SJSA1 (cell line): ENCODE measurements at places on chromosomes 5 and 9. TPM values are rescaled to one million over a fixed set of nuclear protein-coding genes. Genes with fewer than 3 reads are reported as not detected.

The KIF4B gene
- total RNA-seq = not detected in 2 replicates

DNA sequence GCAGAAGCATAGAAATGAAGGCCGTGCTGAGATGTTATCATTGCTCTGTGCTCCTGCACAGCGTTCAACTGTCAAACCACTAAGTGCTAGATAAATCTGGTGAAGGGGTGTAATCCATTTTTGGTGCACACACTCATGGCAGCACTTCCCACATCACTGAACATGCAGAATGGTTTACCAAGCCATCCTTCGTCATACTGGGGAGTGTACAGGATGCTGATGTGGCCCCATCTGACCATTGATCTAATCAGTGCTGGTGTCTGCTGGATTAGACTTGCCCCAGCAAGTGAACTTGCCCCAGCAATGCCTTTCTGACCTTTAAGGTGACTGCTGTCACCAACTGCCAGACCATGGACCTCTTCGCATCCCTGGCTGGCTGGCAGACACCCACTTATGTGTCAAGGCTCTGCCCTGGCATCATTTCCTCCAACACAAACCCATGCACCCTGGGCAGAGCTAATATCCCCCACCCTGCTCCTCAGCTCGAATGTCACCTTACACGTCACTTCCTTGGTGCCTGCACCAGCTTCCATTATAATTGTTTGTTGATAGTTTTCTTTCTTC is 4.2 kb upstream of the SEMA4D start:
- H3K27me3 ChIP-seq = 0 out of 2 replicates have a peak, but pooled peaks cover 3% of the 10 kb centered on the region
- H3K36me3 ChIP-seq = no peaks in the 10 kb centered on the region
- H3K4me3 ChIP-seq = no peak overlapping the region
- no peak for DNase-seq
- H3K4me1 ChIP-seq = no peaks in the 10 kb centered on the region

The ADAMTS2 gene
- total RNA-seq = 1.4 and 4.9 TPM in 2 replicates

DNA sequence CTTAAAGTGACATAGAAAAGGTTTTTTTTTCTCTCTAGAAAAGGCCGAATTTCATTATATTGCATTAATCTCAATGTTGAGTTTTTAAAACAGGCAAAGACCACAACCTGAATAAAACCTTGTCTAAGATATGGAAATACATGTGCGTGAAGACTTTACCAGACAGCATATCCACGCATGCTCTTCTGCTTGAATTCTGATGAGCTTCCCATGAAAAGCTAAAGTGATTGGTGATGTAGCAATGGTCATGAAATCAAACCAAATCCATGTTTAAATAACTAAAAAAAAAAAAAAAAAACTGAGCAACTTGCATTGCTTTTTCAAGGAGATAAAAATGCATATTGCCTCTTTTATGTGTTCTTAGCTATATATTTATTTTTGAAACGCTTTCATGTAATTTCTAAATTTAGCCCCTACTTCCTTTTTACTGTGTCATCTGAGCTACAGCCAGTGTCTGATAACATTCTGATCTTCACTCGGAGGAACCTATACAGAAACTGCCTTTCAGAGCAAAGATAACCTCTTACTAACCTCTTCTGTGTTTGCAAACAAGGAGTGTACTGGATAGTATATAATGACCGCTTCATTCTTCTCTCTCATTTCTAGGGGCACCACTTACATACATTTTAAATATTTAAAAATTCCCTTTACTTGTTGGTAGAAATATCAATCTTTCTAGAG is 179.1 kb upstream of the GNA14 start:
- no peak overlapping the region for H3K27ac ChIP-seq
- H3K27me3 ChIP-seq = no peaks in the 10 kb centered on the region
- H3K4me3 ChIP-seq = no peak overlapping the region
- H3K4me1 ChIP-seq = peaks cover 13% of the 10 kb centered on the region

DNA sequence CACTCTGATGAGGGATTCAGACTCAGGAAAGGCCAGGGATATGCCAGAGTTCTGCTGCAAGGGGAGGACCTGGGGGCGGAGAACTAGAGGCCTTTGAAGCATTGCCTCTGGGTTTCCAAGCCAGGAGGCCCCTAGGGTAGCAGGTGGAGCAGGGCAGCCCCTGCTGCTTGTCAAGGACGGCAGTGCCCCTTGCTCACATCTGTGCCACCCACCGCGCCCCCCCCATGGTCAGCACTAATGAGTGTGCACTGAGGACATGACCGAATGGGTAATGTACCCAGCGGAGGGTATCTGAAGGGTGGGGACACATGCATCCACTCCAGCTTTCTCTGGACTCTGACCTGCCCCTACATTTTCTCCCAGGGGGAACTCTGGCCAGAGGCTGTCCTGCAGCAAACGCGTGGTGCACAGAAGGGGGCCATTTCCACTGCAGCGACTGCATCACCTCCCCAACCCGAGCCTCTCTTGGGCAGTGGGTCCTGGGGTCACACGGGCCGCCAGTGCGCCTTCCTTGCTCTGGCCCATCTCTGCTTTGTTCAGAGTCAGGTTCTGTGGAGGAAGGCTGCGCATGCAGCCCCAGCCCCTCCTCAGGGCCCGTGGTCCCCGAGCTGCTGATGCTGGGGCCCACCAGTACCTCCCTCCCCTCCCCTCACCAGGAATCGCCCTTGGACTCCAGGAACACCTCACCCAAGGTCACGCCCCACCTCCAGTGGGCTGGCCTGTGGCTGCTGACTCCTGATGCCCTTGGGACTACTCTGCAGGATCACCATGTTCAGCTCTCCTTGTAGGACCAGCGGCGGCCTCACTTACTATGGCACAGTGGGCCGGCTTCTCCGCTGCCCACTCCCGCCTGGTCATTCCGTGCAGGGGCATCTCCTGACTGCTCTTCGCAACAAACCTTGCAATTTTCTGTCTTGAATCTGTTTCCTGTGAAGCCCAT is 31.2 kb downstream of the STC2 start:
- DNase-seq = no peak
- no peaks in the 10 kb centered on the region for H3K27me3 ChIP-seq
- H3K36me3 ChIP-seq = no peaks in the 10 kb centered on the region; the same call in 1 of the 2 replicates
- H3K27ac ChIP-seq = no peak overlapping the region
- peaks cover 11% of the 10 kb centered on the region for H3K4me1 ChIP-seq

DNA sequence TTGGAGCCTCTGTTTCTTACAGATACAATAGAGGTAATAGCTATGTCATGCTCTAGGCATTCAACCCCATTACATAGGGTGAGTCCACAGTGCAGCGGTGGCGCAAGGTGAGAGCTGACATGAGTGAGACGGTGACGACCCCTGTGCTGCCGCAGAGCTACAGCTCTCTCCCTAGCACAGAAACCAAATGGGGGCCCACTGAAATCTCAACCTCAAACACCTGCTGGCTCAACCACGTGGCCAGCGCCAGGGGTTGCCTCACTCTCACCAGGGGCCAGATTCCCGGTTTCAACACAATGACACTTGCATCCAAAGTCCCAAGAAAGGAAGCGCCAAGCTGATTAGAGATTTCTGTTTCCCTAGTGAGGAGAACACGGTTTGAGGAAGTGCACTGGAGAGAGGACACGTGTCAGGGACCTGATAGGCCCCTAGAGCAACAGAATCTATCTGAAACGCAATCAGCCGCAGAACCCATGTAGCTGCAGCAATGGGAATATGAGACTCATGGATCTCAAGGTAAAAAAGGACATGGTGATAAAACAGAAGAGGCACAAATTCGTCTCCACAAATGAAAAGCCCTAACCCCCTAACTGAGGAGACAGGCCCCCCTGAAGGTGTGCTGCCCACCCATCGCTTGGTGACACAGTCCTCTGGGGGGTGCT is 114.3 kb downstream of the CRB2 start:
- H3K4me1 ChIP-seq = no peaks in the 10 kb centered on the region
- no peaks in the 10 kb centered on the region for H3K36me3 ChIP-seq
- no peaks in the 10 kb centered on the region for H3K27me3 ChIP-seq
- no peak for DNase-seq
- H3K4me3 ChIP-seq = no peak overlapping the region

GRCh38 chr9:18111146-18111545 is 362.8 kb upstream of the ADAMTSL1 start:
- H3K4me1 ChIP-seq = no peaks in the 10 kb centered on the region
- H3K4me3 ChIP-seq = no peak overlapping the region
- no peak overlapping the region for H3K27ac ChIP-seq
- no peak for DNase-seq

The NMUR2 gene
- total RNA-seq = not detected in 2 replicates

The NUDT12 gene
- 12.6 and 13.9 TPM in 2 replicates for total RNA-seq

- no peaks in the 10 kb centered on the region for H3K4me1 ChIP-seq
- DNase-seq = no peak
- H3K36me3 ChIP-seq = 0 out of 2 replicates have a peak, but pooled peaks cover 3% of the 10 kb centered on the region
- H3K27me3 ChIP-seq = no peaks in the 10 kb centered on the region
- no peak overlapping the region for H3K27ac ChIP-seq
Measured at GRCh38 chr5:127053049-127053448, 20.3 kb downstream of the C5orf63 start.

The FOXD4L4 gene
- not detected in 2 replicates for total RNA-seq

DNA sequence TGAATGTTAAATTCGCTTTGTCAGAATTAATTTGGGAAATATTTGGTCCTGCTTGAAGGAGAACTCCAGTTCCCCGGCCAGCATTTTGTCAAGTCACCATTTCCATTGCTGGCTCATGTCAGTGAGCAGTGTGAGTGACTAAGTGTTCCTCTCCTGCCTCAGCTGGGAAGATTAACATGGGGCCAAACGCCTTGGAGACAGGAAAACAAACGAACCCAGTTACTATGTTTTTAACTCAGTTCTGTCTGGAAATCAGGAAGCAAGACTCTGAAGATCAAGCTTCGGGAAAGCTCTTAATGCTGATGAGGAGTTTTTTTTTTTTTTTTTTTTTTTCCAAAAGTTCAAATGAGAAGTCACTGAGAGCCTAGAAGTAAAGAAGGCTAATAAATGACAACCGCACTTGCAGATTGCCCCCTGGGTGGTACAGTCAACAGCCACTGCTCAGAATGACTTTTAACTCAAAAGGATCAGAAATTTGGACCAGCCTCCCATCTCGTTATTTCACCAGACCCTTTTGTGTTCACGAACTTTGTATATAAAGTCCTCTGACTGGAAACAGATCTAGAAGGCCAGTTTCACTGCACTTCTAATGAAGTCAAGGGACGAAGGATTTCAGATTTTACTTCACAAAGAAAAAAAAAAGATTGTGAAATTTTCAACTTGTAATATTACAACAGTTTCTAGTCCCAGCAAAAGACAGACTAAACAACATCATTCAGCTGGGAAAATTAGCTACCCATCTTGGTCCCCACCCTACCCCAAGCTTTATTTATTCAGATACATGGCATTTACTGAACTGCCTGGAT is 121.3 kb downstream of the LHFPL2 start:
- H3K4me1 ChIP-seq = peaks cover 25% of the 10 kb centered on the region
- H3K36me3 ChIP-seq = no peaks in the 10 kb centered on the region
- peak overlapping the region; percentile 41 for H3K27ac ChIP-seq
- peak; percentile 58 for DNase-seq
- no peak overlapping the region for H3K4me3 ChIP-seq
- no peaks in the 10 kb centered on the region for H3K27me3 ChIP-seq

The NTRK2 gene
- total RNA-seq = 0.16 TPM in 2 replicates

DNA sequence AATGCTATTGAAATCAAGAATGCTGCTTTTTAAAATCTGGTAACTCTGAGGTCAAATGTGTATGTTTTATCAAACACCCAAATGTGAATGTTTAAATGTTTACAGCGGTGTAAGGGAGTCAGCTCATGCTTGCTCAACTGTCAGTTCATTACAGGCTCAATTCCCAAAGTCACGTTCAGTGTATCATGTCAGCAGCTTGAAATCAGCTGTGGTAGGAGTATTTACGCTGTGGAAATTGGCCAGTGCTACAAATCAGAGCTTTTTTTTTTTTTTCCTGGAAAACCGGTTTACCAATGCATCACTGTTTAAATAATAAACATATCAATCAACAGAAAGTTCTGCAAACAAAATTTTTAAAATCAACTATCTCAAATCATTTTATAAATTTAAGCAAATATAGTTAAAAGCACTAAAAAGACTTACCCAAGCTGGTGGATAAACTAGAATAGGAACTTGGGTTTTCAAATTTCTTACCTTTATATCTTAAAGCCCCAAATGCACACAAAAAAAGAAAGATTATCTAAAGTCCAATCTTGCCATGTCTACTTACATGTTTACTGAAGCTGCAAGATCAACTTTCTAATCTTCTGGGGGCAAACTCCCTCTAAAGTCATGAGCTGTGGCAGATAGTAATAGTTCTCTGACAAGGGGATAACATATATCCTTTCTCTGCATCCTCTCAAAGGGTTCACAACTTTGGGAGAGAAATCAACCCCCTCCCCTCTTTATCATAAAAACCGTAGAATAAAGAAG is 57.6 kb upstream of the GRAMD2B start:
- H3K4me1 ChIP-seq = peaks cover 20% of the 10 kb centered on the region
- H3K27me3 ChIP-seq = no peaks in the 10 kb centered on the region
- H3K4me3 ChIP-seq = no peak overlapping the region
- no peaks in the 10 kb centered on the region for H3K36me3 ChIP-seq
- DNase-seq = no peak

- no peak overlapping the region for H3K27ac ChIP-seq
- no peaks in the 10 kb centered on the region for H3K27me3 ChIP-seq
- no peaks in the 10 kb centered on the region for H3K36me3 ChIP-seq
- no peak for DNase-seq
- H3K4me1 ChIP-seq = peaks cover 10% of the 10 kb centered on the region
- H3K4me3 ChIP-seq = no peak overlapping the region
Measured at GRCh38 chr9:113927277-113927676, 51.2 kb downstream of the ZNF618 start.

GRCh38 chr5:67510204-67510603 is 313.6 kb upstream of the CD180 start:
- no peaks in the 10 kb centered on the region for H3K4me1 ChIP-seq
- H3K4me3 ChIP-seq = no peak overlapping the region
- no peaks in the 10 kb centered on the region for H3K27me3 ChIP-seq
- H3K36me3 ChIP-seq = no peaks in the 10 kb centered on the region
- no peak overlapping the region for H3K27ac ChIP-seq

GRCh38 chr5:1747803-1748085 is 51.9 kb downstream of the MRPL36 start:
- H3K36me3 ChIP-seq = no peaks in the 10 kb centered on the region
- no peaks in the 10 kb centered on the region for H3K4me1 ChIP-seq
- H3K27ac ChIP-seq = no peak overlapping the region
- peaks cover 9% of the 10 kb centered on the region; the same call in 1 of the 2 replicates for H3K27me3 ChIP-seq
- no peak overlapping the region for H3K4me3 ChIP-seq

DNA sequence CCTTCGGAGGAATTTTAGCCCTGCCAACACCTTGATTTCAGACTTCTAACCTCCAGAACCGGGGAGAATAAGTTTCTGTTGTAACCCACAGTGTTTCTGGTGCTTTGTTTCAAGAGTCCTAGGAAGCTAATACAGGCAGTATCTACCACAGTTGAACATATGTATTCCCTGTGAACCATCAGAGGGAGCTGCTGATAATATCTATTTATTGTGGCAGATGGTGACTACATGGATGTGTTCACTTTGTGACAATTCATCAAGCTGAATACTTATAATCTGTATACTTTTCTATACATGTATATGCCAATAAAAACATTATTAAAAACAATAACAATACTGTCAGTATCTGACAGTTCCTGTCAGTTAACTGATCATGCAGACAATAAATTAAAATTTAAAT is 137.2 kb upstream of the GNA14 start:
- H3K27me3 ChIP-seq = no peaks in the 10 kb centered on the region
- no peak overlapping the region for H3K27ac ChIP-seq
- no peak for DNase-seq
- no peaks in the 10 kb centered on the region for H3K4me1 ChIP-seq
- no peak overlapping the region for H3K4me3 ChIP-seq

The PCDHAC2 gene
- total RNA-seq = 0.03 TPM in 1 of 2 replicates, not detected in the other

GRCh38 chr9:98789483-98790133 is 6.7 kb downstream of the ANKS6 start:
- no peak overlapping the region for H3K27ac ChIP-seq
- H3K4me1 ChIP-seq = peaks cover 10% of the 10 kb centered on the region
- peaks cover 11% of the 10 kb centered on the region for H3K36me3 ChIP-seq
- no peak for DNase-seq
- H3K27me3 ChIP-seq = no peaks in the 10 kb centered on the region

- H3K27ac ChIP-seq = 0 out of 2 replicates have a peak overlapping the region, but pooled peaks have one; percentile 4
- H3K4me1 ChIP-seq = peaks cover 45% of the 10 kb centered on the region
Measured at GRCh38 chr9:111902391-111903139, 6.0 kb downstream of the UGCG start.
